ENCODE measurements at places on chromosomes 16 and 17.

DNA sequence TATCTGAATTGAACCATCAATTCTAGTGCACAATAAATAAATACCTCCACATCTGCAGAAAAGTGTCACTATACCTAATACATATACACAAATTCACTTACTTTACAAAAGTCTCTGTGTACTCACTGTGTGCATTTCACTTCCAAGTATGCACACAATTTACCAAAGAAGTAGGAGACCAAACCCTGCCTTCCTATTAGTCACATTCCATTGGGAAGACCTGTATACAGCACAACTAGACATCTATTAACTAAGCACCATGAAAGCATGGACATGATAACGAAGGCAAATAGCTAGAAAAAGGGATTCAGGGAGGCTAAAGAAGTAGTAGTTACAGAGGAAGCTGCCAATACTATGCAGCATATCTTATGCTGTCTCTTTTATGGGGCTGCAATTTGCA is 139.5 kb downstream of the SNX11 start:
- DNase-seq, result no peak

DNA sequence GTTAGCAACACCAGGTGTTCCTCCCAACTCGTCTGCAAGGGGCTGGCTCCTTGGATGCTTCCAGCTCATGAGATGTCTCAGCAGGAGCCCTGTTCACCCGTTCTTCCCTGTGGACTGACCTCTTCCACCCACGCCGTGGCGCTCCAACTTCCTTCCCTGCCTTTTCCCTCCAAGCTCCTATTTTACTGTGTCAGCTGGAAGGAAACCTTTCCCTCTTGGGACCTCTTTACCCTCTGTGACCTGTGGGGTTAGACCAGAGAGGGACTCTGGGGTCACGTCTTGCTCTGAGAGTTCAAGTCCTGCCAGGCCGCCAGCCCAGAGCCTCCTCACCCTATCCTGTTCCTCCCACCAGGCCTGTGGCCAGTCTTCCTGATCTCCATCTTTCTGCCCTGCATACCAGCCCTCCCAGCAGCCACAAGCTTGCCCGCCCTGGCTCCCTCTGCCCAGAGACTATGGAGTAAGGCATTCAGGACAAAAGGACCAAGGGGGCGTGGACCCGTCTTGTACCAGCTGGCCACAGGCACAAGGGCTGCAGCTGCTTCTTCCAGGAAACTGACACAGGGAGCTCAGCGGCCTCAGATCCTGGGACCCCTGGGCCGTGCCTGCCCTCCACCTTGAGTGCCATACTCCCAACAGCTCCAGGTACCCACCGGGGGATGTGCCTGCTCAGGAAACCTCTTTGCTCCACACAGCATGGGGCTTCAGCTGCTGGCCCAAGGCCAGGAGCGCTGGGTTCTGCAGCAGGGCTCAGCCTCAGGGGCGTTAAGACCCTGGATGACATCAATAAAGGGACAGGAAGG is 3.0 kb downstream of the PAQR4 start:
- no peak for DNase-seq

DNA sequence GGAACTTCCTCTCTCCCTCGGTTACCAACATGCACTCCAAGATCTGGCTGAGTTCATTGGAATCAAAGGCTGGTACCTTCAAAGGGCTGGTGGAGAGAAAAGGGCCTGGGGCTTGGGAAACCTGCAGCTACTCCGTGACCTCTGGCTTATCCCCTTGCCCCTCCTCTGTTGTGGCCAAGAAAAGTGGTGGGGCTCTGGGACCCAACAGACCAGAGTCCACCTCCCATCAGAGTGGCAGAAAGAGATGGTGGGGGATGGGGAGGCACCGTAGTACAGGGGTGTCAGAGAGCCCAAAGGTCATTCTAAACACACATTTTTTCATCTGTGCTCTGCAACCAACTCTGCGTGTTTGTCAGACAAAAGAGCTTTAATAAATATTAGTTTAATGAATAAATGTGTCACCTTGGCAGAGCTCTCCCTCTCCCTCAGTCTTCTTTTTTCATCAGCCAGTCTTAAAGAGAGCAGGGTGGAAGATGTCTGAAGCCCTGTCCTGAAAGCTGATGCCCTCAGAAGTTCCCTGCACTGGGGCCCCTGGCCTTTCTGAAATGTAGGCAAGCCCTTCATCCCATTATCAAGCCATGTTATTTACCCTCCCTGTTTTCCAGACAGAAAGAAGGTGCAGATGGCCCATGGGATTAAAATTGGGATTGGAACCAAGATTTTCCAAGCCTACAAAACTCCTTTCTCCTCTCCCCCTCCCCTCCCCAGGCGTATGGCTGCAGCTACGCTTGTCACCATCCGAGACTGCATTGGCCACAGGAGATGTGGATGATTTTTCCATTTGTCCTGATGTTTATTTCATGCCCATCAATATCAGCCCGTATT is 227.3 kb downstream of the CCDC182 start:
- DNase-seq, result no peak

DNA sequence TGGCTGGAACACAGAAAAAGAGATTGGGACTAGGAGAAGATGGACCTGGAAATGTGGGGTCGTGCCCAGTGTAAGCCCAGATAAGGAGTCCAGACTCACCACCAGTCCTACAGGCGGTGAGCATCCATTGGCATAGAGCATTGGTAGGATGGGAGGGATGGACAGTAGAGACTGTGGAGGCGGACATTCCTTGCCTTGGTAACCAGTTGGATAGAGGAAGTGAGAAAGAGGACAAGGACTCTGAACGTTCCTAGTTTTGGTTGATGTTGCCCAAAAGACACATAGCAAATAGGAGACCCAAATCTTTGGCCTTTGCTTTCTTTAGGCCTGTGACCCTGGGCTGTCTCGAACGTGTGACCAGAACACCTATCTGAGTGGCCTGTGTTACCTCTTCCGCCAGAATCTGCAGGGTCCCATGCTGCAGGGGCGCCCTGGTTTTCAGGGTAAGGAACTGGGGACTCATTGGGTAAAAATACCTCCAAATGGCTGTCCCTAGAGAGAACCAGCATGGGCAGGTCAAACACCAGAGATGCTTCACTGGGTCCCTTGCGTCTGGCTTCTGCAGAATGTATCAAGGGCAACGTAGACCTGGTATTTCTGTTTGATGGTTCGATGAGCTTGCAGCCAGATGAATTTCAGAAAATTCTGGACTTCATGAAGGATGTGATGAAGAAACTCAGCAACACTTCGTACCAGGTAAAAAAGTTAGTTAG is 6.4 kb downstream of the ITGAL start:
- no peak for DNase-seq

- DNase-seq, result peak; percentile 54
Measured at GRCh38 chr17:3959295-3959899, 4.8 kb downstream of the ATP2A3 start.

DNA sequence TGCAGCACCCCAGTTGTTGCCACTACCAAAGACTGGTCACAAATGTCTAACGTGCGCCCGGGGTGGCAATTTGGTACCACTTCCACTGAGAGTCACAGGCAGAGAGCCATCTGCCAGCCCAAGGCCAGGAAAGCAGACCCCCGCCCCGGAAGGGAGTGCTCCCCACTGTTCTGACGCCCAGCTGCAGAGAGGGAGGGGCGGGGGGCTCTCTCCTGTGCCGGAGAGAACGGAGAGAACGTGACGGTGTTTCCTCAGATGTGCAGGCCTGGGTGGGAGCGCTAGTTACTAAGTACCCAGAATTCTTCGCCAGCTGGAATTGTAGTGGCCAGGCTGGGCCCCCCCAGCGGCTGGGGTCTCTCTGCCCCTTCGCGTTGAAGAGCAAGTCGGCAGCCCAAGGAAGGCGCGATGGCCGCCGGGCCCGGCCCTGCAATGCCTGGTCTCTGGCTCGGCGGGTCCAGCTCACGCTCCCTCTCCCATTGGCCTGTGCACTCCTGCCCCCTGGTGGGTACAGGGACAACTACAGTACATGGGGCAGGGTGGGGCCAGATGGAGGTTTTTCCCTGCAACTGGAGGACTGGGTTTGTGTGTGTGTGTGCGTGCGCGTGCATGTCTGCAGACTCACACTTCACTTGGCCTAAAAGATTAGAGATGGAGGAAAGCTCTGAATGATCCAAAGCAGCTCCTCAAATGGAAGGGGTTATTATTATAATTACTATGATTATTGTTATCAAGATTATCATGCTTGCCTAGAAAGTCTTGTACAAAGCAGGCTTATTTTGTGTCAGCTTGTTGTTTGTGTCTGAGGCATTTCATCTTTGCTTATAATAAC is 107.1 kb downstream of the AMFR start:
- peak; percentile 76 for DNase-seq

DNA sequence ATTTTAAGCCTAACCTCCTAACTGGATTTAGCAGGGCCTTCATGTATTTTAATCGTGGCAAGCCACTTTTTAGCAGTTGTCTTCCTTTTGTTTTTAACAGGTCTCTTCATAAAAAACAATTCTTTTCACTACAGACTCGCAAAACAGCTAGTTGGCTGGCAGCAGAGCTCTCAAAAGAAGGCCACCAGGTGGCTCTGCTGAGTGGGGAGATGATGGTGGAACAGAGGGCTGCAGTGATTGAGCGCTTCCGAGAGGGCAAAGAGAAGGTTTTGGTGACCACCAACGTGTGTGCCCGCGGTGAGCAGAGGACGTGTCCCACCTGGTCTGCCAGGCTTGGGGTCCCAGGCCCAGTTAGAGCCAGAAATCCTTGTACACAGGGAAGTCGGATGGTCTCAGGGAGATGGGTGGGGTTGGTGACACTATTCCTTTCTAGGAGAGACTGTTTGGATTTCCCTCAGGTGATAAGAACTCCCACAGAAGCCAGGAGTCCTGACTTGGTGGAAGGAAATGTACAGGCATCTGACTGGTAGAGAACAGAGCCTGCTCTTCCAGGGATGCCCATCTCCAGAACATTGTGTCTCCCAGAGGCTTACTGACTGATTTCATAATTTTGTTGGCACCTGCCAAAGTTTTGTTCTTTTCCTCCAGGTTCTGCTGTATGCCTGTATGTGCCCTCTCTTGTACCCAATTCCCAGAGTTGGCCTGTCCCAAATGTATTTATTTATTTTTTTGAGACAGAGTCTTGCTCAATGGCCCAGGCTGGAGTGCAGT is 14.9 kb upstream of the DDX19A start:
- DNase-seq, result peak; percentile 22

- DNase-seq, result peak; percentile 45
Measured at GRCh38 chr17:59893676-59894100, 767 bp downstream of the RPS6KB1 start.

DNA sequence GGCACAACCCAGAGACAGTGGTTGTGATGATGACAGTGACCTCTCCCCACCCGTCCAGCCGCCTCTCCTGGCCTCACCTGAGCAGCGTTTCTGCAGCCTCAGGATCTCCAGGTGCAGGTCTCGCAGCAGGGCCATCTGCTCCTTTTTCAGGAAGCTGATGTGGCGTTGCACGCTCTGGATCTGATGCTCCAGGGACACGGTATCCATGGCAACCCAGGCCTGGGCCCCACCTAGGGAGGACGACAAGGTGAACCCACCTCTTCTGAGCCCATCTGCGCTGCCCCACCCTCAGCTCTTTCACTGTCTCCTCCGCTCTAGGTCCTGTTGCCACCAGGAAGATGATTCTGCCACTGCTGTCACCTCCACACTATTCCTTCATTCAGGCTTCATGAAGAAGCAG is 14.5 kb downstream of the CCDC92B start:
- DNase-seq, result no peak

GRCh38 chr16:22075043-22075757 is 17.1 kb upstream of the VWA3A start:
- DNase-seq, result peak; percentile 69

- no peak for DNase-seq
Measured at GRCh38 chr17:42414704-42415409, 8.2 kb downstream of the CAVIN1 start.

DNA sequence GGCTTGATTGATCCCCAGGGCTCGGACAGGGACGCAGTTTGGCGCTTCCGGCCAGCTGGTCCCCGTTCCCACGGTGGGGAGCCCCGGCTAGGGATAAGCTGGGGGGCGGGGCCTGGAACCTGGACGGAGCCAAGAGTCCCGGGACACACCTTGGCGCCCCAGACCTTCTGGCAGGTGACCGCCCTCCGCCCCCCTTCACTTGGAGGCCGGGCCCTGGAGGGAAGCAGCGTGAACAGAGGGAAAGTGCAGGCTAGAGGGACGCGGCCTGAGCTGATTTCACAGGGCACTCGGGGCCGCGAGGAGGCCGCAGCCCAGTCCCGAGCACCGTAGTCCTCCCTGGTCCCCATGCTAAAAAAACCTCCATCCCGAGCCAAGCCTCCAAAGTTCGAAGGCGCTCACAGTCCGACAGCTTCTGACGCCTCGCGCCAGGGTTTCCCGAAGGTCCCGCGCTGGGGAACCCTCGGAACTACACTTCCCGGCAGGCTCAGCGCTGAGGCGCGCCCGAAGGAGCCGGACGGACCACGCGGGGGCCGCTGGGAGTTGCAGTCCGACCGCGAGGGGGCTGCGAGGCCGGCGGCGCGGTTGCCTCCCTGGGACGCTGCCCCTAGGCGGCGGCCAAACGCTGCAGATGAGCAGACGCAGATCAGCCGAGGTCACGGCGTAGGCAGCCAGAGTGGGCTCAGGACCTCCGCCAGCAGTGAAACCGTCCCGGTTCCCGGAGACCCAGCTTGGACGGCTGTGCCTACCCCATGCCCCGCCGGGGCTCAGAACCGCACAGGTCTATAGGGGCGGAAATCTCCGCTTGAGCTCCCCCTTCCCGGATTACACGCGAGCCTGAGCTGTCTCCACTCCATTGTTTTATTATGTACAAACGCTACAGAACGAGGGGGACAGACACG is at the start of gene TBX6:
Gene TBX6 (minus strand): TSS at position 451 of the 899 bp plus-strand sequence. CDS start 731 bp downstream, outside the sequence.
- peak; percentile 90 for DNase-seq

GRCh38 chr17:55990332-55991006 is 162.8 kb upstream of the ANKFN1 start:
- no peak for DNase-seq

GRCh38 chr17:18141210-18141803 is 32.8 kb downstream of the MYO15A start:
- peak; percentile 65 for DNase-seq

DNA sequence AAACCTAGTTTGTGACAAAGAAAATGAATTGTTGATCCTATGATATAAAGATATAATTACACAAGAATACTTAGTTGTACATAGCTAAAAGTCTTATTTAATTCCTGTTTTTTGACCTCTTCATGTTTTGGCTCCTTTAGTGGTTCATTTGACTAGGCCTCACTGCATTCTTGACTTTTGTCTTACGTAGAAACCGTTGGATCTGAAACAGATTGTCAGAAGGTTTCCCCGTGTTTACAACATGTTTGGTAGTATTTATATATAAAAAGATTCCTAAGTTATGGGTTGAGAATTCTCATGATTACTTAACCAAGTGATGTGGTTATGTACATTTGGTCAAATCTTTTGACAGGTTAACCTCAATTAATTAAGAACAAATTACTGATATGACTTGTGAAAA is 162.8 kb downstream of the BCAS3 start:
- DNase-seq, result peak; percentile 5

- no peak for DNase-seq
Measured at GRCh38 chr17:40287159-40287493, 553 bp upstream of the CDC6 start.

DNA sequence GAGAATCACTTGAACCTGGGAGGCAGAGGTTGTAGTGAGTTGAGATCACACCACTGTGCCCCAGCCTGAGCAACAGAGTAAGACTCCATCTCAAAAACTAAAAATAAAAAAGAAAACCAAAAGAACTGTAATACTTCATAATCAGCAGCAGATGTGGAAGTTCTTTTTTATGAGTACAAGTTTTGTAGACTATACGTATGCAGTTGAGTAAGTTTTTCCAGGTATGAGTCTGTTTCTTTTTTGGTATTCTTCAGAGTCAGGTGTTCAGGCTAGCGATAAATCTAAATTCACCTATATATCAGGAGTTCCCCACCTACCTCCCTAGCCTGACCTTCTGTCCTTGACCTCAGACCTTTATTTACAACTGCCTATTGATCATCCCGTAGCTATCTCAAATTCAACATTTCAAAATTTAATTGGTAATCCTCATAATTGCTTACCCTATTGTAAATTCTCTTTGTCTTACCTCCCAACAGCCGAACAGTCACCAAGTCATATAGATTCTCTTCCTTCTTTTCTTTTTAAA is 10.7 kb downstream of the DCTN5 start:
- no peak for DNase-seq

All from EH (cell line).